KBM-7 (cell line): ENCODE measurements at places on chromosomes 4 and X.

GRCh38 chrX:106874075-106874474 lies 29.1 kb downstream of the RIPPLY1 start:
- peak; percentile 24 for DNase-seq

- DNase-seq, result peak; percentile 73
Observed at GRCh38 chrX:65451663-65452062, 82.9 kb downstream of the LAS1L start.

GRCh38 chr4:151566053-151566452 lies 157.1 kb downstream of the FHIP1A start:
- no peak for DNase-seq

DNA sequence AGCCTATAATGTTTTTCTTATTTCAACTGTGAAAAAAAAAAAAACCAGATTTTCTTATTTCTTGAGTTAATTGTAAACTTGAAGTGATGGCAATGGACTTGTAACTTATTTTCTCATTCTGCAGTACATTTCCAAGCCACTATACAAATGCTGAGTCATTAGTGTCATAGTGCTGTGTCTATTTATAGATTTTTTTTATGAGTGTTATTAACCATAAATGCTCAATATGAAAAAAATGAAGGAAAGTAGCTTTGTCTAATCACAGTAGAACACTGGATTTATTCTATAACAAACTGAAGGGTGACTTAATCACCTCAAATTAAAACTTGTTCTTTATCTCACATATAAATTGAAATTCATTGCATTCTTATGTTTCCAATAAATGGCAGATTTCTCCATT lies 718.6 kb downstream of the CCSER1 start:
- no peak for DNase-seq

DNA sequence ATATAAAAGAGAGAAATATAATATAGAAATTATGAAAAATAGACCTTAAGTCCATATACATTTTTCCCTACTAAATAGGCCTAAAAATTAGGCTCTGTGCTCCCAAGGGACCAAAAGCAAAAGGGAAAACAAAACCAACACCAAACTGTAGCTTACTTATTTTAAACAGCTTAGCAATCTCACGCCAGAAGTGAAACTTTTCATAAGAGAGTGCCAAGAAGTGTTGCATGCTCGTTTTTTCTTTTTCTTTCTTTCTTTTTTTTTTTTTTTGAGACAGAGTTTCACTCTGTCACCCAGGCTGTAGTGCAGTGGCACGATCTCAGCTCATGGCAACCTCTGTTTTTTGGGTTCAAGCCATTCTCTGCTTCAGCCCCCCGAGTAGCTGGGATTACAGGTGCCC lies 250.4 kb downstream of the TMA16 start:
- no peak for DNase-seq

GRCh38 chr4:149884046-149884445 lies 68.4 kb upstream of the IQCM start:
- DNase-seq, result no peak

GRCh38 chr4:82528074-82528473 lies 33.7 kb downstream of the TMEM150C start:
- DNase-seq, result no peak

- no peak for DNase-seq
Observed at GRCh38 chr4:114677346-114677979, 78.9 kb downstream of the UGT8 start.

DNA sequence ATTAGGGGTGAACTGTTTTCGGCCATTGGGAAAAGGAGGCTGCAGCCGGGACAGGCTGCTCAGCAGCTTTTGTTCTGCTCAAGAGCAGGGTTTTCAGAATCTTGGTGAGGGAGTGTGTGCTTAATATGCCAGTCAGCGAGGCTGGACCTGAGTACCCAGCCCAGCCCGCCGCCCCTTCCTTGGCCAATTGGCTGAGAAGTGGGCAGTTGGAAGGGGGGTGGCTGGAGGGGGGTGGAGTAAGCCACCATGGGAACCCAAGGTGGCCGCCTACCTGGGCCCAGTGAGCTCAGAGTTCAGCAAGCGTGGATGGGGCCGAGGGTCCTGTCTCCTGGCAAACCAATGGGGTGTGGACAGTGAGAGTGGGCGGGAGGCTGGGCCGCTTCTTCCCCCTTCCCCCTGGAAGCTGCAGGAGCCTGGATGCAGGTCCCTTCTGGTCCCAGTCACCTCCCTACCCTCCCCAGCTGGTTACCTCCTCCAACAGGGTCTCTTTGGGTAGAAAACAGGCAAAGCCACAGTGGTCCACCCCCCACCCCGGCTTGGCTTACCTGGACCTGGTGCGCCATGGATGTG lies 52.5 kb downstream of the SORCS2 start:
- DNase-seq, result no peak

DNA sequence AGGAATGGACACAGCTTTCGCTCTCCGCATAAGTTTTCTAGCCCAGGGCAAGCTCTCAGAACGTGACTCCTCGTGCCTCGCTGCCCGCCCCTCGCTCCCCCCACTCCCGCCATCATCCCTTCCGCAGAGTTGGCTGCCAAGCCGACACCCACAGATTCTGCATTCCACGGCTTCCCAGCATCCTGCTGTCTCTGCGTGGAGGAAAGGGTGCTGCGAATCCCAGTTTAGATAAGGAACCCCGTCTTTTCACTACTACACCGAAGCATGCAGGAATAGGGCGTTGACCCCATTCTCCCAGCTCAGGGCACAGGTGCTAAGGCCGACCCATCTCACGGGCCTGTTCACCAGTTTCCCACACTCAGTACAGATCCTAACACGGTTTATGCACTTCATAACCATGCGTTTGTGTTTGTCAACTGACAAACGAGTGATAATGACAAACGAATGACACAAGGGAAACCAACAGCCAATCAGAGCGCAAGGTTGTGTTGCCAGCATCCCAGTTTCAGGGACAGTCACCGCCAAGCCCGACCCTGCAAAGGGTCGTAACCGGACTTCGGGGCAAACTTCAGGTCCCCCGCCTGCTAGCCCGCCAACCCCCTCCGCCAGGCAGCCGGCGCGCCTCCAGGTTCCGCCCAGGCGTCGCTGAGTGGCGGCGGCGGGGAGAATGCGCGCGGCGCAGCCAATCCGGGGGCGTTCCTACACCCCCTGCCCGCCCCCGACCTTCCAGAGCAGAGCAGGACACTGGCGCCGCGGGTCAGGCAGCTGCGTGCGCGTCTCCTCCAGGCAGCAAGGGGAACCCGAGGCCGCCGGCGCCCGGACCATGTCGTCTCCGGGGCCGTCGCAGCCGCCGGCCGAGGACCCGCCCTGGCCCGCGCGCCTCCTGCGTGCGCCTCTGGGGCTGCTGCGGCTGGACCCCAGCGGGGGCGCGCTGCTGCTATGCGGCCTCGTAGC lies at the start of gene CYP2U1:
CYP2U1 (plus strand) TSS at position 729 of the 954 bp plus-strand sequence; CDS start at position 824, 95 bp downstream.
- peak; percentile 83 for DNase-seq

DNA sequence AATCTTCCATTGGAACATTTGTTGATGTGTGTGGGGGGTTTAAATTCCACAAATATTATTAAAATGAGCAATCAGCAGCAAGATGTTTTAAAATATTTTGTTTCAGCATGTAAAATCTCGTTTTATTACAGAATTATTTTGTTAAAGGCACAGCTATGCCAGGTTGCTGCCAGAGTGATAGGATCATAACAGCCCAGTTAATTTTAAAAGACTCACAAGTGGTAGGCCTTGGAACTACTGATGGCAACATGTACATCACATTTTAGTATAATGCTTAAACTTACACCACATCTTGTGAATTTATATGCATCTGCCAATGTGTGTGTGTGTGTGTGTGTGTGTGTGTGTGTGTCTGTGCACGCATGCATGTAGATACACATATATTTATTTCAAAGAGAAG lies 97.8 kb upstream of the SPRY1 start:
- no peak for DNase-seq

GRCh38 chr4:184153781-184154180 lies 63.9 kb downstream of the ENPP6 start:
- DNase-seq, result no peak

DNA sequence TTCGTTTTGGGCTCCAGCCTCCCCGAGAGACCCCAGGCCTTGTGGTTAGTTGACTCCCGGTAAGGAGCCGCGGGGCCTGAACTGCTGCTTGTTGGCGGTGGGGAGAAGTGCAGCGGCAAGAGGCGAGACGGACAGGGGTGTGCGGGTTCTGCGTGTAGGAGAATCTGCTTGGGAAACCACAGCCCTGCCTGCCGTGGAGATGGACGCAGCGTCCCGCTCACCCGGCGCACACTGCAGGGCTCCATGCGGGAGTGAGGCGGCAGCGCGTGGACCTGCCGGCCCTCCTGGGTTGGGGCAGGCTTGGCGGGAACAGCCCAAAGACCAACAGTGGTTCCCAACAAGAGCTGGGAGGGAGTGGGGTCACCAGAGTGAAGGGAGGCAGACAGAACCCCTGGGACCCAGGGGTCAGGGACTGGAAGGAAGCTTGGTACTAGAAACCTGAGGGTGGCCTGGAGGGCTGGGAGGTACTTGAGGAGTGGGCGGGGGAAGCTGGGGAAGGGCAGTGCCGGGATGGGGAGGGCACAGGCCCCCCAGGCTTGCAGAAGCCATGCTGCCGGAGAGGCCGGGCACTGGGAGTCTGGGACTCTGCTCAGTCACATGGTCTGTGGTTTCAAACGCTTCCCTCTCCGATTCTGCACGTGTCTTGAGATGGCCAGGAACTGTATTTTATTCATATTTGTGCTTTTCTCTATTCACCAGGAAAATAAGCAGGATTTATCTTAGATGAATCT lies 70.8 kb downstream of the RGS12 start:
- no peak for DNase-seq

DNA sequence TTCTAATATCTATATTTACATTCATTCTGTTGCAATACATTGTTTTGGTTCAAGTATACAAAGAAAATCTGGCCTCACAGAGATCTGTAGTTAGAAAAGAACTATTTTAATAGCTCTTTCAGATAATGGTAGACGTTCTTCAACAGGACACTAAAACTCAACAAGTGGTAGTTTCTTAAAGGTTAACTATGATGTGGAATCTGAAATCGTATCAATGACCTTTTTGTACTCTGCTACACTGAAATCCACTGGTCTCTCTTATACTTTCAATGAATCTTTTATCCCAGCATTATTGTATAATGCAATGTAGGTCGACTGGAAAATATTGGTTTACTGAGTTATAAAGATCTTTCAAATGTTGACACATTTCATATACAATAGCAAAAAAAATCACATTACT lies 12.7 kb downstream of the TMEM185A start:
- no peak for DNase-seq

GRCh38 chr4:30718021-30718542 lies 2.1 kb upstream of the PCDH7 start:
- DNase-seq, result no peak

- no peak for DNase-seq
Observed at GRCh38 chr4:159010563-159011260, 92.2 kb upstream of the RAPGEF2 start.

DNA sequence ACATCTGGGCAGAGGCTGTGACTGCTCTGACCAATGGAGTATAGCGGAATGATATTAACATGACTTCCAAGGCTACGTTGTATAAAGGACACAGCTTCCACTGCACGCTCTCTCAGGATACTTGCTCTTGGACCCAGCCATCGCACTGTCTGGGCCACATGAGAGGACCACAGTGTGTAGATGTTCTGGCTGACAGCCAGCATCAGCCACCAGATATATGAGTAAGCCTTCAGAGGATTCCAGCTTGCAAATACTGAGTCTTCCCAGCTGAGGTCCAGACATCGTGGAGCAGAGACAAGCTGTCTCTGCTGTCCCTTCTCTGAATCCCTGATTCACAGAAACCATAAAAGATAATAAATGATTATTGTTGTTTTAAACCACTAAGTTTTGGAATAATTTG lies 146.8 kb upstream of the USP9X start:
- DNase-seq, result no peak

DNA sequence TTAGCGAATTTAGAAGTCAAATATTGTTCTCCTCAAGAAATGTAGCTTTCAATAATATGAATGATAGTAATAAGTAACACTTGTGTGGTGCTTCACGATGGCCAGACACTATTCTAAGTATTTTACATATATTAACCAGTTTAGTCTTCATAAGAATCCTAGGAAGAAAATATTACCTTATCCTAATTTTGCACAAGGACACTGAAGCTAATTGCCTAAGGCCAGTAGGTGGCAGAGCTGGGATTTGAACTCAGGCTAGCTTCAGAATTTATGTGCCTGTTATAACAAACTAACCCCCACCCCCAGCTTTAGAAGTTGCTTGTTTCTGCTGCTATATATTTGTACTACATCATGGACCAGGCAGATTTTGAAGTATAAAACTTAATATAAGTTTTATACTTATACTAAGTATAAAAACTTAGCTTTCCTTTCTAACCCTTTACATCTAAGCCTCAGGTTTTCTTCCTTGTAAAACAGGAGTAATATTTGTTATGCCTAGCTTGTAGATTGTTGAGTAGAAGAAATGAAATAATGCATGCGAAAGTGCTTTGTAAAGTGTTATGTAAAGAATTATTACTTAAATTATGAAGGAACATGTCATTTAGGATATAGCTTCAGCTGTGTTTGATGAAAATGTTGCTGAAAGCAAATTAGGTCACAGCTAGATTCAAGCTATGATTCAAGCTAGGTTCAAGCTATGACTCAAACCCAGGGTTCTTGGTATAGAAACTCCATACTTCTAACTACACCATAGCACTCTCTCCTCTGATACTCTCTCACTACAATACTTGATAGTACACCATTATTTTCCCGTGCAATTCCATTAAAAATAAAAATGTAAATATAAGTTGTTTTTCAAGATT lies 4.2 kb upstream of the CDS1 start:
- peak; percentile 49 for DNase-seq

GRCh38 chrX:9333873-9334560 lies 130.8 kb upstream of the TBL1X start:
- no peak for DNase-seq

DNA sequence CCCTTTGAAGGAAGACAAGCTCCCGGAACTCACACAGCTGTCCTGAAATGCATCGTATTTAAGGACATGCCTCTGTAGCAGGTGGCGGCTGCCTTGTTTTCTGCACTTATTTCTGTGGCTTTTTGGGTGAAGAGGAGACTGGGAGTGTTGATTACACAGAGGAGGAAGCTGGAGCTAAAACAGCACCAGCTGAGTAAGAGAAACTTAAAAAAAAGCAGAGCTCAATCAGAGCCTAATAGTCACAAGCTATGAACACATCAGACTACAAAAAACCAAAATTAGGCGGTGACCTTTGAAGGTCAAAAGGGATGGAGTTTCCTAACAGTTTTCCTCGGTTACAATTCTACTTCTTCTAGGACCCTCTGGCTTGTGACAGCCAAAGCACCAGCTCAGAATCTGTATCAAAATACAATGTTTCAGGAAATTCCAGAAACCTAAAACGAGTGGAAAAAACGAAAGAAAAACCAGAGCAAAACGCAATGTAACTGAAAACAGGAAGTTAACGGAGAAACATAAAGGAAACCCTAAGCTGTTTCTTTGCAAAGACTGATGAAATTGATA lies 13.5 kb downstream of the PRKX start:
- DNase-seq, result peak; percentile 64

DNA sequence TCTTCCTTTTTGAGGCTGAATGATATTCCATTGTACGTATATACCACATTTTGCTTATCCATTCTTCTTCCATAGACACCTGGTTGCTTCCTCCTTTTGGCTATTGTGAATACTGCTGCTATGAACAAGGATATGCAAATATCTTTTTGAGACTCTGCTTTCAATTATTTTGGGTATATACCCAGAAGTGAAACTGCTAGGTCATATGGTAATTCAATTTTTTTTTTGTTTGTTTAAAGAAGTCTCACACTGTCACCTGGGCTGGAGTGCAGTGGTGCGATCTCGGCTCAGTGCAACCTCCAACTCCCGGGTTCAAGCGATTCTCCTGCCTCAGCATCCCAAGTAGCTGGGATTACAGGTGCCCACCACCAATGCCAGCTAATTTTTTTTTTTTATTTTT lies 75.3 kb downstream of the METTL14 start:
- no peak for DNase-seq

GRCh38 chrX:29841750-29842149 lies 373.6 kb upstream of the MAGEB2 start:
- no peak for DNase-seq
